Mesenchymal stem cell (in vitro differentiated cells and primary cell): ENCODE measurements at places on chromosomes 4 and X.

- DNase-seq = peak; percentile 63
Measured at GRCh38 chr4:139229534-139230039, 50.4 kb downstream of the MGARP start.

GRCh38 chrX:97400492-97400891, 516.8 kb downstream of the RPA4 start:
- no peak for DNase-seq

DNA sequence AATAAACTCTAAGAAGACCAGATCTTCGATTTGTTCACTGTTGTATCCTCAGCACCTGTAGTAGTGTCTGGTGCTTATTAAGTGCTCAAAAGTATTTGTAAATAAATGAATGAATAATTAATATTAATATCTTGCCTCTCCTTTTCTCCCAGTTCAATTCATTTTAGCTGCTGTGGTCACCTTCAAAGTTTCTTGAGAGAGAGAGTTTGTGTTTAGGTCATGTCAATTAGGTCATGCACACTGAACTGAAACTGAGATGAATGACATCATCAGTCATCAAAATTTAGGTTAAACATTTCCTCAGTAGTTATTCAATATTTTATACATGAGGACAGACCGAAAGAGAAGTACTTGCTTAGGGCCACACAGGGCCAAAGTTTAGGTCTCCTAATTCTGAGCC, 73.5 kb downstream of the ANXA3 start:
- DNase-seq = no peak

DNA sequence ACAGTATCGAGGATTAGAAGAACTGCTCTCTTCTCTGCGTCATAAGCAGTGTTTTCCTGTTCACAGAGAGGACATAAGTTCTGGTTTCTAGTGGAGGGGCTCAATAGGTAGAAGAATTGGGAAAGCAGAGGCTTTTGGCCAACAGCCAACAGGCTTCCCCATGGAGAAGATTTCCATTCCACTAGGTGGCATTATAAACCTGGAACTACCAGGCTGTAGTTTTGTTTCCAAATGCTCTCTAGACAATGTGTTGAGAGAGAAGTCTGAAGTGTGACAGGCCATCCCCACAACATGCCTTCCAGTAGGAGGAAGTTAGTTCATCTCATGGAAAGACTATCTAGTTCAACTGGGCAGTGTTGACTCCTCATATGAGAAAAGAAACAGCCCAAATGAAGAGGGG, 63.8 kb upstream of the ANXA10 start:
- DNase-seq = no peak

DNA sequence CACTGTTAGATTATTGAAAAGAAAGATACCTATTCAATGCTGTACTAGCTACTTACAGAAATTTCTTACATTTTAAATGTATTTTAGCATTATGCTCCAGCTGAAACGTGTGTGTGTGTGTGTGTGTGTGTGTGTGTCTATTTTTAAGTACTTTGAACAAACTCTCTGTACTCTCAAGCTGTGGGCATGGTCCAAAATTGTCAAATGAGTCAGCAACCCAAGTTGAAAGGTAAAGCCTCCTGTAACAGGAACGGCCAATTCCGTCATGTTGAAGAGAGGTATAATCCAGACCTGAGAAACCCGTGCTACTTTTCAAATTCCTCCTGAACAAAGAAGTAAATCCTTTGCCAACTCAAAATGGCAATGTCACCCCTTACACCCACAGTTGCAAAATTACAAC, 20.5 kb downstream of the MAOB start:
- no peak for DNase-seq

DNA sequence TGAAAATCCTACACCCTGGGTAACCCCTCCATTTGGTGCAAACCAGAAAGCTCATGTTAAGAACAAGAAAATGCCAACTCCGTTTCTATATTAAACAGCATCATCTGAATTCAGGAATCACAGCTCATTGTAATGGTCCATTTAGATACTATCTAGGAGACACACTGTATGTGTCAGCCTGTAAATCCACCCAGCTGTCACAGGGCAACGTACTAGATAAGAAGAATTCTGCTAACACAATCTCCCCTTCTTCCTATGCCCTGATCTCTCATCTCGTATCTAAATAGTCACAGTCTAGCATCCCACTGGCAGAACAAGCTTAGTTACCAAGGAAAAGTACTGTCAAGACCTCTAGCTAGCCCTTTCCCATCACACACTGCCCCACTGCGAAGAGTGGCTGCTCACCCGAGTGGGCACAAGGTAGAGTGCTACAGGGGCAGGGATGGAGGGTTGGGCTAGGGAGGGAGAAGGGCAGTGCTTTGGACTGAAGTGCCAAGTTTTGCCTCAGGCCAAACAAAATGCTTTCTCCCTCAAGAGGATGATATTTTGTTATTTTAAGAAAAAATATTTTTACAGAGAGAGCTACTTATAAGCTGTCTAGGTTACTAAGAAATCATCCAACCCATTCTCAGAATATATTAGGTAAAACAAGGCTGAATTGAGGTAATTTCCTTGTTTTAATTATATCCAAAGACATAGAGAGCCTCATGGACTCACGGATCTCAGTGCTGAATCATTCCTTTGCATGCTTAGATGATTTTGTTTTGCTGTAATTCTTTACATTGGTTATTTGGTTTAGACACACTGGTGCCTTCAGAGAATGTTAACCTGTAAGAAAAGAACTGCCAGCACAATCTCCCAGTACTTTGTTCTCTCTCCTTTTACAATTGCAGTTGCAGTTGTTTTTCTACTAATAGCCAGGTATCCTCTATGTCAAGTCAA, 196.6 kb downstream of the PRDM5 start:
- no peak for DNase-seq

DNA sequence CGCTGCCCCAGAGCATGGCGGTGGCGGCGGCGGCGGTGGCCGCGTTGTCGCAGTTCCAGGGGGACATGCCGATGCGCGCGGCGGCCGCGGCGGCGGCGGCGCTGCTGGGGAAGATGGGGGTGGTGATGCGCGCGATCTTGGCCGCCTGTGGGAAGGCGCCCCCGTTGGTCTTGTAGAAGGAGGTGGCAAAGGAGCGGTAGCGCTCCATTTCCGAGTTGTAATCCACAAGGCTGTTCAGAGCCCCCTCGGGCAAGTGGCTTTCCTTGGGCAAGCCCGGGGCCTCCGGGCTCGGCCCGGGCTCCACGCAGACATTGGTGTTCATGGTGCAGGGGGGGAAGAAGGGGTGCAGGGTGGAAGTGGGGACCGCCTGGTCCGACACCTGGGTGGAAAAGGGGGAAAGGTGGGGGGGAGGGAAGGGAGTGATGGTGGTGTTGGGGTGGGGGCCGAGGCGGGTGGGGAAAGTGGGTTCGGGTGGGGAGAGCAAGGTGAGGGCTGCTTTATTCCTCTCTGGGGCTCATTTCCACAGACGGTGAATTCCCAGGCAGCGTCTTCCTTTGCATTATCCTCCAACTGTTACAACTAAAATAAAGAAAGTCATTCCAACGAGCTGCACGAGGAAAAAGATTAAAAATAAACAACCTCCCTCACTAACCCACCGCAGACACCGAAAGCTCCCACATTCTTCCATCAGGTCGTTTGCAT, 3.1 kb downstream of the CXXC4 start:
- peak; percentile 65 for DNase-seq

- no peak for DNase-seq
Measured at GRCh38 chr4:1973661-1974060, 35.1 kb downstream of the NELFA start.

- peak; percentile 30 for DNase-seq
Measured at GRCh38 chrX:7147413-7147977, at the start of gene STS. TSS of gene STS (plus strand) at chrX:7147712. CDS start at chrX:7253200, 105,488 bp downstream.
